ENCODE measurements at places on chromosomes 3 and 15.

GRCh38 chr3:185702262-185703225, 116.4 kb downstream of the SENP2 start:
- no peak for DNase-seq

GRCh38 chr15:71352125-71352524, 236.9 kb downstream of the THSD4 start:
- no peak for DNase-seq

DNA sequence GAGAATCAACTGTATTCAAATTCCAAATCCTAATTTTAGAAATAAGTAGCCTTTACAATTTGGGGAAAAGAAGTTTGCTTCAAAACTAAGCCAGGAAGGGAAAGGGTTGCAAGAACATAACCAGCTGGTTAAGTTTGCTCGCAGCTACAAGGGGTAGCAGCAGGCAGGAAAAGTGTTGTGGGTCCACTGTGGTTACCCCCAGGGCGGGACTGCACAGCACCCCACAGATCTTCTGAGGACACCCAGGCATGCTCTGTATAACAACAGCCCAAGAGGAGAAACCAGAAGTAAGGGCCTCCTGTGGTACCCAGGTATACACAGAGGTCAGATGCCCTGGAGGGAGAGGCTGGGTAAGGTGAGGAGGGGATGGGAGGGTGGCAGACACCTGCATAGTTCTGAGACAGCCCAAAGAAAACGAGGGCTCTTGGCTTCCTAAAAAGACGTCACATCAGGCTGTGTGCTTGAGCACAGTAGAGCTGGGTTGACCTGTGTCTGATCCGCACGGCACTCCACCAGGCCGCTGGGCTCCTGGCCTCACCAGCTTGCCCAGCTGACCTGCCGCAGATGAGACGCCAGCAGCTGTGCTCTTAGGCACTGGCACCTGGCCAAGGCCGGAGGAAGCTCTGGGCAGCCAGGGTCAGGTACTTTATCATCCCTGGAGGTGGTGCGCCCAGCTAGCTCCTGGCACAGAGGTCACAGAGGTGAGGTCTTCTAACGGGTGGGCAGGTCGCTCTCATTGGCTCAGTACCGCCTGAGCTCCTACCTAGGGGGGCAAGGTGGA, 81.8 kb upstream of the SNRPA1 start:
- no peak for DNase-seq

GRCh38 chr15:72732516-72732915, 46.5 kb downstream of the BBS4 start:
- DNase-seq: no peak
